Hypothalamus (tissue), 51 donors: ENCODE measurements at places on chromosomes 11 and 22.

DNA sequence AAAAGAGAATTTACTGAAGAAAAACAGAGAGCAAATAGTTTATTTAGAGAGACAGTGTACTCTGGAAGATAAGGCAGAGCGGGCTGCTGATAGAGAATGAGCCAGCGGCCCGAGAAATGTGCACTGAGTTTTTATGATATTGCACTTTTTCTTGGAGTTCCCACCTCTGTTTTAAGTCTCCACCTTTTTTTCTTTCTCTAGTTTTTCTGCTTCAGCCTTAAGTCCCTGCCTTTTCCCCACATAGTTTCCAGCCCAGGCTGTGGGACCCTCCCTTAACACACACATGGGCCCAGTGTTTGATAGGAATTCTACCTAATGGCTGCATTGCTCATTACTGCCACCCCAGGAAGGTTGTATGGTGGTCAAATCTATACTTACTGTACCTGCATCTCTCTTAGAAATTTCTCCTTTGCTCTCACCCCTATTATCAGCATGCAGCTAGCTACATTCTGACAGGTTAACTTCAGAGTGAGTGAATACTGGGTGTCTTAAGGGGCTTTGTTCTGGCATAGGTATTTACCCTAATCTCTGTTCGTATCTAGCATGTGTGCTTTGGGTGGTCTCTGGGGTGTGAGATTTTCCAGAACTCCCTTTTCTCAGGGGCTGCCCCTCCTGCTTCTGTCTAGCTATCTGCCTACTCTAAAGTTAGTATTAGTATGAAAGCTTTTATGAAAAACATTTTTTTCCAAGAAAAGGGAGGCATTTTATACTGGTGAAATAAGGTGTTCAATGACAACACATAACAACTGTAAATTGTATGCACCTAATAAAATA is 127.3 kb upstream of the TOP3B start:
- no peak for DNase-seq

DNA sequence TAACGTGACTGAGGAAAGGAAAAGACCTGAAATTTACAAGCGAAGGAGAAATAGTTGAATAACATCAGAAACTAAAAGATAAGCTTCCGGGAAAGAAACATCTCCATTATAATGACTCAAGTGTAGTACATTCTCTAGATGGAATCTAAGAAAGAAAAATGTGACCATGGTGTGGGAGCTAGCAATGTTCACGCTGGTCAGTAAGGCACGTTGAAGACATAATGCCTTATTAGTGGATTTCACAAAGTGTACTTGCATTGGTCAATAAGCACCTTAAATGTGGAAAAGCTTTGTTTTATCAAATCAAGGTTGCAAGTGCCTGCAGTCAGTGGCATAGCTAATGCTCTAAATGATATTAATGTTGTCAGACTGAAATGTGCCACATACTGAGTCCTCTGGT is 2.8 kb upstream of the LARGE1 start:
- no peak for DNase-seq

DNA sequence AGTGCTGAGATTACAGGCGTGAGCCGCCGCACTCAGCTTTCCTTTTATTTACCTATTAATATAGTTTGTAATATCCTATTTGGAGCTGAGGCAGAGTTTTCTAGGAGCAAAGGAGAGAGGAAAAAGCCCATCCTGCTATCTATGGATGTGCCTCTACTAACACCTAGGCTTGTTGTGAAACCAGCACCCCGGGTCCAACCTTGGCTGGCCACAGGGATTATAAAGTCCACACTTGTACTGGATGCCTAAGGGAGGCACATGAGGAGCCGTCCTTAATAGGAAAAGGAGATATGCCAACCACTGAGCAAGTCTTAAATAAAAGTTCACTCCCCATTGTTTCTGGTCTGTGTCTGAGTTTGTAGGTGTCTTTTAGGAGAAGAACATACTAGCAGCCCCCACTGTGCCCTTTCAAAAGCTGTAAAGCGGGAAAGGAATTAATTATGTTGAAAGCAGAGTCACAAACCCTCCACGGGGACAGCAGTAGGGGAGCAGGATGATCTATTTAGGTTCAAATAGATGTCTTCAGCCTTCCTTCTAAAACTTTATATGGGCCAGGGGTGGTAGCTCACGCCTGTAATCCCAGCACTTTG is 29.3 kb downstream of the RRP7A start:
- no peak for DNase-seq

DNA sequence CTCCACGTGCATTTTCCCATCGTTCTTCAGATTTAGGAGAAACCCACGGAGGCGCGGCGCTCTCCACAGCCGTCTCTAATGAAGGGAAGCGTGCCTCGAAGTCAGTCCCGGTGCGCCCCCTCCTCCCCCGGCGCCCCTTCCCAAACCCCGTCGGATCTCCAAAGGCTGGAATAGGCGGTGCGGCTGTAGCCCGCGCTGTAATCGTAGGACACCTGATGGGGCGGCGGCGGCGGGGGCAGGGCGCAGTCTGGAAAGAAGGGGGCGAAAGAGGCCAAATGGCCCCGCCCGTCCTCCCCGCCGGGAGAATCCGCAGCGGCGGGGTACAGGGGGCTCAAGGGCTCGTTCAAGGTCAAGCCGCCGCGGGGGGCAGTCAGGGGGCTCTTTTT is 1.3 kb downstream of the FAM181B start:
- DNase-seq = no peak

DNA sequence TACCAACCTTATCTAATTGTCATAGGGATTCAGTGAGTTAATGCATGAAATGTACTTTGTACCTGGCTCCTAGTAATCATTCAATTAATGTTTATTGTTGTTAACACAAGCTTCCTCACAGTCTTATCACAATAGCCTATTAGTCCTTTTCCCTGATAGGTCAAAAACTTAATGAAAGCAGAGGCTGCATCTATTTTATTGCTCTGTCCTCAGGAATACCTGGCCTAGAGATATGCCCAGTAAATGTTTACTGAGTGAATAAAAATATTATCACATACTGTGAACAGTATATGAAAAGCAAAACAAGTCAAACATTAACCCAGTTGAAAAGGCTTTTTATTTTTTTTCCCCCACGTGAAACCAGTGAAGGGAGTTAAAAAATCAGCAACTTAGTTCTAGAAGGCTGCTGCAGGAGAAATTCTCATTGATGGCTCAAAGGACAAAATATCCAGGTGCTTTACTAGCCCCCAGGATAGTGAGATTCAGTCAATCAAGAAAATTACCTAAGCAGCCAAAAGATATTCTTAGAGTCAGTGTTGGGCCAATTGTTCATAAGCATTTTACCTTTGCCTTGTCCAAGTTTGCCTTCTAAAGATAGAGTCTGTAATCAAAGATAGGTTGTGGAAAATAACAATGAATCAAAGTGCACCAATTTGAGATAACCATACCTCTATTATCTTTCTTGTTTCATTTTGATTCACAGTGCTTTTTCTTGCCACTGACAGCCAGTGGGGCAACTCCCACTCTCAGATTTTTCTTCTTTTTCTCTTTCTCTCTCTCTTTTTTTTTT is 34.4 kb upstream of the SLC6A5 start:
- DNase-seq = no peak
